Femur (tissue), 1 donor: ENCODE measurements at places on chromosomes 4 and X.

DNA sequence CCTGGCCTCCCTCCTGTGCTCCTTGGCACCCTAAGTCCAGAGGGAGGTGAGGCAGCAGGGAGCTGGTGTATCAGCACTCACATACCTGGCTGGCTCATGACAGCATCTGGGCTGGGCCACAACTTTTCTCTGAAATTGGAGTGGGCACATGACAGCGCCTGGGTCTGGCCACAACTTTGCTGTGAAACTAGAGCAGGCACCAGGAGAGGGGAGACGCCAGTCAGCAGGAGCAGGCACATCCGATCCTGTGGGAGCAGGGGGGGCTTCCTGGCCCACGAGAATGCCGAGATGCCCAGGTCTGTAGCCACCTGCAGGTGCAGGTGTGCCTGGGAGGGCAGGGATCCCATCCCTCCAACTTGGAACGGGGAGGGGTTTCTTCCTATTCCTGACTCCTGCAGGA, 69.7 kb upstream of the PPP3CA start:
- DNase-seq: no peak

DNA sequence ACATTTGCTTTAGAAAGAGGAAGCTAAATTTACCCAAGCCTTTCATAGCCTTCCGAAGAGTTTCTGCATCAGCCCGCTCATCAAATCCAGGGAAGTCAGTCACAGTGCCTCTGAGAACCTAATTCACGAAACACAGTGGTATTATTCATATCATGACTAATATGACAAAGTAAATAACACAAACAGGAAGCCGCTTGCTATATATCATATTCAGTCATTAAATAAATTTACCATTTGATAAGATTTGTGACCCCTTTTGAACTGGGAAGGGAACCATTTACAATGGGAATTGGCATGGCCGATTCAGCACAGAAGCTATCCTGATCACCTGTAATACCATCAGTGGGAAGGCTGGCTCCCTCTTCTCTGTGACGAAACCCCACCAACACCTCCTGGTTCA, 10.5 kb downstream of the ANXA5 start:
- DNase-seq: no peak

DNA sequence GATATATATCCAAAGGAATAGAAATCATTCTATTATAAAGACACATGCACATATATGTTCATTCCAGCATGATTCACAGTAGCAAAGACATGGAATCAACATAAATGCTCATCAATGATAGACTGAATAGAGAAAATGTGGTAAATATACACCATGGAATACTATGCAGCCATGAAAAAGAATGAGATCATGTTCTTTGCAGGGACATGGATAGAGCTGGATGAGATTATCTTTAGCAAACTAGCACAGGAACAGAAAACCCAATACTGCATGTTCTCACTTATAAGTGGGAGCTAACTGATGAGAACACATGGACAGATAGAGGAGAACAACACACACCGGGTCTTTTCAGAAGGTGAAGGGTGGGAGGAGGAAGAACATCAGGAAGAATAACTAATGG, 1318.6 kb downstream of the PCDH19 start:
- DNase-seq: no peak

- no peak for DNase-seq
Measured at GRCh38 chrX:110265661-110266060, 52.2 kb downstream of the AMMECR1 start.

- no peak for DNase-seq
Measured at GRCh38 chr4:94924566-94924965, 166.8 kb downstream of the BMPR1B start.

DNA sequence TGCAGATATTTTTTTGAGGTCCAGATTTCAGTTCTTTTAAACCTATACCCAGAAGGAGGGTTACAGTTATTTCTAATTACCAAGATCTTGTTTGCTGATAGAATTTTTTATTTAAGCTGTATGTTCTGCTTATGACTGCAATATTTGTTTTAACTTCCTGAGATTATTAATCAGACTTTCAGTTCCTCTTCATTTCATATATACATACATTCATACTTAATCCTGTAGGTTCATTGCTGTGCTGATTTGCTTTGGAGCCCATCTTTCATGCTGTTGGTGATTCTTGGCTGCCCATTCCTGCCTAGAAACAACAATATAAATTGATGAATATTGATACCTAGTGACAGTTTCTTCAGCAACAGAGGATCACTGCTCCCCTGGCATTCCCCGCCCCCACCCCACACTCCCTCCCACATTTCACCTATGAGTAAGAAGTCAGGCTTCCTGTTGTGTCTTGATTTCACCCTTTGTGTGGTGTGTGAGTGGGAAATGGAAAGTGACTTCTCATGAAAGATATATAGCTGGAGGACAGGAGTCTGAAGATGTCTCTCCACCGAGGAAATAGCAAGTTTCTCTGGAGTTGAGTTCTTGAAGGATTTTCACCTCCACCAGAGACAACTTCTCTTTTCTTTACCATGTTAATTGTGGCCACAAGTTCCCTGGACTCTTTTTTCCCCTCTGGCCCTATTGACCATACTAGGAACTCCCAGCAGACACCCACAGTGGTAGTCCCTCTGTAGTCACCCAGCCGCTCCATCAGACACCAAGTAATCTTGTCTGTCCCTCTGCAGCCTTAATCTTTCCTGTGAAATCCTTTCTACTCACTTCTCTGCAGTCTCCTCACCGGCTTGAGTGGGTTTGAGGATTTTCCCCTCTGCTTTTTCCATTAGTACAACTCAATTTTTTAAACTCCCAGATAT, 118.4 kb downstream of the ASB9 start:
- no peak for DNase-seq

GRCh38 chr4:183197140-183197539, 98.1 kb downstream of the WWC2 start:
- no peak for DNase-seq

DNA sequence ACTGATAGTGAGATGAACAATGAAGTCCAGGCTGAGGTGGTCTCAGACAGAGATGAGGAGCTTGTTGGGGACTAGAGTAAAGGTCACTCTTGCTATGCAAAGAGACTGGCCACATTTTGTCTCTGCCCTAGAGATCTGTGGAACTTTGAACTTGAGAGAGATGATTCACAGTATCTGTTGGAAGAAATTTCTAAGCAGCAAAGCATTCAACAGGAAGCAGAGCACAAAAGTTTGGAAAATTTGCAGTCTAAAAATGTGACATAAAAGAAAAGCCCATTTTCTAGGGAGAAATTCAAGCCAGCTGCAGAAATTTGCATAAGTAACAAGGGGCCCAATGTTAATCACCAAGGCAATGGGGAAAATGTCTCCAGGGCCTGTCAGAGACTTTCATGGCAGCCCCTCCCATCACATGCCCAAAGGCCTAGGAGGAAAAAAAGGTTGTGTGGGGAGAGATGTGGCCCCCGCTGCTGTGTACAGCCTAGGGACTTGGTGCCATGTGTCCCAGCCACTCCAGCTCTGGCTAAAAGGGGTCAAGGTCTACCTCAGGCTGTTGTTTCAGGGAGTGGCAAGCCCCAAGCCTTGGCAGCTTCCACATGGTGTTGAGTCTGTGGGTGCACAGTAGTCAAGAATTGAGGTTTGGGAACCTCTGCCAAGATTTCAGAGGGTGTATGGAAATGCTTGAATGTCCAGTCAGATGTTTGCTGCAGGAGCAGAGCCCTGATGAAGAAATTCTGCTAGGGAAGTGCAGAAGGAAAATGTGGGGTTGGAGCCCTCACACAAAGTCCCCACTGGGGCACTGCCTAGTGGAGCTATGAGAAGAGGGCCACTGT, 262.8 kb downstream of the DKK2 start:
- no peak for DNase-seq

- no peak for DNase-seq
Measured at GRCh38 chr4:74364256-74364651, 691 bp upstream of the EREG start.

- no peak for DNase-seq
Measured at GRCh38 chr4:184450045-184450444, 24.3 kb downstream of the IRF2 start.

DNA sequence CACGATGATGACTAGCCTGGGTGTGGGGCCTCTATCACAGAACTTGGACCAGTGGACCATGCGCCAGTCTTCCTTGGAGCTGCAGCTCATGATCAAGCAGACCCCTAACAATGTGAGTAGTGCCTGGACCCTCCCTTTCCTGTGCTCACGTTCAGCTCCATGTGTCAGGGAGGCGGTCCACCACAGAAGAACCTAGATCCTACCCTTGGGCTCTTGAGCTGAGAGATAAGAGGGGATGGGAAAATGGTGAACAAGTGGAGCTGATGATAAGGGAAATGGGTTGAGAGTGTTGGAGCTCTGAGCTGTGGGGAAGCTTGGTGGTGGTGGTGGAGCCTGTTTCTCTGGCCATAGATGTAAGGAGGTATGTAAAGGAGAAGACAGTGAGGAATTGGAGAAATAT, 13.1 kb downstream of the MED12 start:
- no peak for DNase-seq

DNA sequence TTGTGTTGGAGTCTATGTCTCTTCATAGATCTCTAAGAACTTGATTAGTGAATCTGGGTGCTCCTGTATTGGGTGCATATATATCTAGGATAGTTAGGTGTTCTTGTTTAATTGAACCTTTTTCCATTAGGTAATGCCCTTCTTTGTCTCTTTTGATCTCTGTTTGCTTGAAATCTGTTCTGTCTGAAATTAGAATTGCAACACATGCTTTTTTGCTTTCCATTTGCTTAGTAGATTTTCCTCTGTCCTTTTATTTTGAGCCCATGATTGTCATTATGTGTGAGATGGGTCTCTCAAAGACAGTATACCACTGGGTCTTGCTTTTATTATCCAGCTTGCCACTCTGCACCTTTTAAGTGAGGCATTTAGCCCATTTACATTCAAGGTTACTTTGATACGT, 79.1 kb upstream of the APOOL start:
- no peak for DNase-seq

- DNase-seq: no peak
Measured at GRCh38 chr4:6193399-6193798, 7.0 kb downstream of the JAKMIP1 start.

- no peak for DNase-seq
Measured at GRCh38 chr4:10002278-10002677, 19.0 kb downstream of the SLC2A9 start.

GRCh38 chrX:29792335-29792734, 423.0 kb upstream of the MAGEB2 start:
- no peak for DNase-seq

DNA sequence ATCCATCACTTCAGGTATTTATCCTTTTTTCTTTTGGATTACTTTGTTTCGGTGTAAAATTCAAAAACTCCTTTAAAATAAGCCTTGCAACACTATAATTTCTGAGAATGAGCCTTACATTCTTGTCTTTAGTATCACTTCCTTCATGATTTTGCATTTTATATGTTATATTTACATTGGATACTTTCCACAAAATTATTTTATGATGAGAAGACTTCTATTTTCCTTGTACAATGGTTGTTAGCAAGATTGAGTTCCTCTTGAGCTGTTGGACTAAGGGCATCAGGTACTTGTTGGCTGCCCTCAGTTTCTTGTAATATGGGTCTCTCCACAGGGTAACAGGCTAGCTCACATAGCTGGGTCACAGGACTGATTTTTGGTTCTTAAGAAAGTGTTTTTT, 22.7 kb upstream of the HPGDS start:
- DNase-seq: no peak
